ENCODE measurements at places on chromosomes 13 and 19. TPM values are rescaled to one million over a fixed set of nuclear protein-coding genes. Genes with fewer than 3 reads are reported as not detected.

GRCh38 chr13:34277936-34278335 lies 460.0 kb downstream of the RFC3 start:
- DNase-seq, result no peak

DNA sequence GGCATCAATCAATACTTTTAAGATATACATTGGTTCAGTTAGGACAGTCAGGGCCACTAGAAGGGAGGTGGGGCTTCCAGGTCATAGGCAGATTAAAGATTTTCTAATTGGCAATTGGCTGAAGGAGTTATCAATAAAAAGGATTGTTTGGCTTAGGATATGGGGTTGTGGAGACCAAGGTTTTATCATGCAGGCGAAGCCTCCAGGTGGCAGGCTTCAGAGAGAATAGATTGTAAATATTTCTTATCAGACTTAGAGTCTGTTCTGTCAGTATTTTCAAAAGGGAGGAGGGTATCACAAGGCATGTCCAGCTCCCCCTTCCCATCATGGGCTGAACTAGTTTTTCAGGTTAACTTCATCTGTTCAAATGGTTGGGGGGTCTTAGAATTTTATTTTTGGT lies 77.4 kb upstream of the FARP1 start:
- no peak for DNase-seq

DNA sequence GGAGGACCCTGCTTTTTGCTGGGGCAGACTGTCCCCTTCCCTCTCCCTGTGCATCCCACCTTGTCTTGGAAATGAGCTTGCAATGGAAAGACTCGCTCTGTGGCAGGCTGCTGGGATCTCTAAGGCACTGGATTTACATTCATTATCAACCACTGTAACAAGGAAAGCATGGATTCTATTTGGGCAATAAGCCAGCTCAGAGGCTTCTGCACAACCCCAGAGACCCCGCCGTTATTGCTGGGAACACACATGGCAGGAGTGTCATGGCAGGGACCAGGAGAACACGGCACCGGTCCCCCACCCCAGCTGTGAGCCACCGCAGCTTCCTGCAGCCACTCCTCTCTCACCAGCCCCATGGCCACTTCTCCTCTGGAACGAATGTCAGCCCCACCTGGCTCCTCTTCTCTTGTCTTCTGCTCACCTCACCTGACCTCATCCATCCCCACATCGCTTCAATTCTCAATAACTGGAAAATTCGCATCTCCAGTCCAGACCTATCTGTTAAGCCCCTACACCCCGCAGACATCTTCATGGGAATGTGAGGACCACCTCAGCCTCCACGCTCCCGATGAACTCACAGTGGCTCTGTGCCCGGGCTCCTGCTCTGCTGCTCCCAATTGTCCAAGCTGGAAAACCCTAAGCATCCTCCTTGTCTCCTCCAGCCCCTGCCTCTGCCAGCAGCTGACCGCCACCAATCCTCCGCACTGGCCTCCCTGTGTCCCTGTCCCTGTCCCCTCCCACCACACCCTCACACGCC lies 181.5 kb downstream of the USP12 start:
- DNase-seq, result no peak

GRCh38 chr19:40561947-40562346 lies 14.7 kb upstream of the SHKBP1 start:
- no peak for DNase-seq

DNA sequence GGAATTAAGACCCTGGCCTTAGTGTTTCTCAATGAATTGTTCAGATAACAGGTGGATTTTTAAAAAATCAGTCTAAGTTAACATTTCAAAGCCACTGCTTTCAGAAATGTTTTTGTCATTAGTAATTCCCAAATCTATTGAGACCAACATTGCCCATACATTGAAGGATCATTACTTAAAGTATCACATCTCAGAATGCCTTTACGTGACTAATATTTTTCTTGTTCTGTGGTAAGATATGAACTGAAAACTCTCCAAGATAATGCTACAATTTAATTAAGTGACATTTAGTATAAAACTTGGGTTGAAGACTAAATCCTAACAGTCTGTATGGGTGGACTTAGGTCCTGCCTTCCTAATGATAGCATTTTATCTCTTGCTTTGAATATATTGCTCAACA lies 59.4 kb upstream of the POSTN start:
- DNase-seq, result no peak

DNA sequence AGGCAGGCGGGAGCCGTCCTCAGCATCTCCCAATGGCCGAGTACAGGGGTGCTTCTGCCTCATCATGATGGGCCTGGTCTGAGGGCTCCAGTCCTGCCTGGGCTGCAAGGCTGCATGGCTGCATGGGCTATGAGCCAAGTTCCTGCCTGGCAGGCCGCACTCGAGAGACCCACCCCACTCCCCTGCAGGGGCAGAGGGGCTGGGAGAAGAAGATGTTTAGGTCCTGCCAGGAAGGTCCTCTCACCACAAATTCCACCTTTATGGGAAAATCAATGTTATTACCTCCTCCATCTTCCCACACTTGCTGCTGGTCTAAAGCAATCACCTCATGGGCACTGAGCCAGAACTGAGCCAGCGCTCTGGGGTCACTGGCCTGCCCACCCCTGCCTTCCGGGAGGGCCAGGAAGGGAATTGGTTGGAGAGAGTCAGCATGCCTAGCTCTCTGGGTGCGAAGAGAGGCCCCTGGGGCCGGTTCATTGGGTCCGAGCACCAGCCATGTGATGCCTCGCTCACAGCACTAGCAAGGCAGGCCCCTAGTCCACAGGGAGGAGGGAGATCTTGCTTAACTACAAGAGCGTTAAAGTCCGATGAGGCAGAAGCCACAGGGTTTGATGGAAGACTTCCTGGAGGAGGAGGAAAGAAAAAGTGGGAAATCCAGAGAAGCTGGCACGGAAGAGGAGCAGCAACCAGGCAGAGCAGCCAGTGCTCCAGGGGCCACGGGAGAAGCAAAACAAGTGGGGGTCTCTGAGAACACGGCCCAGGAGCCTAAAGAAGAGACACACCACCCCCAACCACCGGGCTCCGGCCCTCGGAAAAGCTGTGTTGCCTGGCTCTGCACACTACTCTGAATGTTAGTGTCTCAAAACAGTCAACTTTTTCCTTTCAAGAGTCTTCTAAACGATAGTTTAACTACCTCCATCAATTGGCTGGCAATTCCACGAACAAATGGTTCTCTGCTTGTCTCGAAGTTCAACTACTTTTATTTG lies 63.1 kb downstream of the CEBPG start:
- no peak for DNase-seq

DNA sequence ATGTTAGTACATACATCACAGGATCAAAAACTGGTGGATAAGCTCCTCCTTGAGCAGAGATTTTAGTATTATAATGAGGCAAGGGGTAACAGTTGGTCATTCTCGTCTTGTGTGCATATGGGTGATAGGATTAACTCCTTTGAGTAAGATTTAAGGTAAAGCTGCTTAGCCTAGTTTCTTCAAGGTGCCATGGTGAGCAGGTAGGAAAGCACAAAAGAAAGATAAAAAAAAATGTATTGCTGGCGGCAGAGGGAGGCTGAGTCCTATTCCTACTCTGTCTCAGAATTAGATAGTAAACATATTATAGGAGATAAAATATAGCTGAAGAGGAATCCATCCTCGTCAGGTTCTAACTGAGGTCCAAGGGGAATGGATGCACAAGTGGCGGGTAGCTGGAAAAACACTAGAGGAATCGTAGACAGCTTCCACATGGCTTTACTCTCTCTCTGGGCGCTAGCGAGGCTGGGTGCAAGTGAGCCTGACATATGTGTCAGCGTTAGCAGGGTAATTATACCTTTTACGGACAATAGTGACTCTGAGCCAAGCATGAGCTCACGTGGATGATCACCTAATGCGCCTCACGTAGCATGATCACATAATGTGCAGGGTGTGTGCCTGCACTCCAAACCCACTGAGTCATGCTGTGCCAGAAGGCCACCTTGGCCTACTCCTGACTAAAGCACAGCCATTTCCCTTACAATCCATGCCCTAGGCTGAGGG lies 734.3 kb upstream of the MIR17HG start:
- no peak for DNase-seq

DNA sequence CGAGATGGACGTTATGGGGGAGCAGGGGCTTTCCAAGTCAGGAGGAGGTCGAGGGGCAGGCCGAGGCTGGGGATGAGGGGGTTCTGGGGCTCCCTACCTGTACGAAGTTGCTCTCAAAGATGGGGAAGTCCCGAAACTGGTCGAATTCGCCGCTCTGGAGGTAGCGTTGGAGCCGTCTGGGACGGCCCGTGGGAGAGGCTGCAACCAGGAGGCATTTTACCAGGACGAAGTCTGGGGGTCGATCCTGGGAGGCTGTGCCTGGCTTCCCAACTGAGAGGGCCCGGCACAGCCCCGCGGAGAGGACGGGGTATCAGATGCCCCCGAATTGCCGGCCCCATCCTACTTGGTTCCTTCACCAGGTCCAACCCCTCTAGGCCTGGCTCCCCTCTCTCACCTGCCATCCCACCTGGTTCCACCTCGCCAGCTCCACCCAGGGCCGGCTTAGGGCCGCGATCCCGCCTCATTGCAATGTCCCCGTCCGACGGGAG lies 527 bp upstream of the EMC10 start:
- no peak for DNase-seq

NCR1 gene
- total RNA-seq, result not detected

SSC5D gene
- under 0.01 TPM for total RNA-seq
